ENCODE measurements at places on chromosomes 5 and 9.

DNA sequence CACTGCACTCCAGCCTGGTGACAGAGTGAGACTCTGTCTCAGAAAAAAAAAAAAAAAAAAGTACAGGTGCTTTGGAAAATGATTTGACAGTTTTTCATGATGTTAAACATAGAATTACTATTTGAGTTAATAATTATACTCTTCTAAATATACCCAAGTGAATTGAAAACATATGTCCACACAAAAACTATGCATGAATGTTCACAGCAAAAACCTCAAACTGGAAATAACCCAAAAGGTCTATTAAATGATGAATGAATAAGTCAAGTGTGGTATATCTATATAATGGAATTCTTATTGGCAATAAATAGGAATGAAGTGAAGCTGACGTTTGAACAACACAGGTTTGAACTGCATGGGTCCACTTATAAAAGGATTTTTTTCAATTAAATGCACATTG is 207.2 kb upstream of the DAB2 start:
- no peak for DNase-seq

GRCh38 chr5:105639511-105639910 is 2031.2 kb downstream of the EFNA5 start:
- DNase-seq = no peak

- DNase-seq = no peak
These were observed 421.0 kb upstream of the CHD1 start for GRCh38 chr5:99349787-99350186.

DNA sequence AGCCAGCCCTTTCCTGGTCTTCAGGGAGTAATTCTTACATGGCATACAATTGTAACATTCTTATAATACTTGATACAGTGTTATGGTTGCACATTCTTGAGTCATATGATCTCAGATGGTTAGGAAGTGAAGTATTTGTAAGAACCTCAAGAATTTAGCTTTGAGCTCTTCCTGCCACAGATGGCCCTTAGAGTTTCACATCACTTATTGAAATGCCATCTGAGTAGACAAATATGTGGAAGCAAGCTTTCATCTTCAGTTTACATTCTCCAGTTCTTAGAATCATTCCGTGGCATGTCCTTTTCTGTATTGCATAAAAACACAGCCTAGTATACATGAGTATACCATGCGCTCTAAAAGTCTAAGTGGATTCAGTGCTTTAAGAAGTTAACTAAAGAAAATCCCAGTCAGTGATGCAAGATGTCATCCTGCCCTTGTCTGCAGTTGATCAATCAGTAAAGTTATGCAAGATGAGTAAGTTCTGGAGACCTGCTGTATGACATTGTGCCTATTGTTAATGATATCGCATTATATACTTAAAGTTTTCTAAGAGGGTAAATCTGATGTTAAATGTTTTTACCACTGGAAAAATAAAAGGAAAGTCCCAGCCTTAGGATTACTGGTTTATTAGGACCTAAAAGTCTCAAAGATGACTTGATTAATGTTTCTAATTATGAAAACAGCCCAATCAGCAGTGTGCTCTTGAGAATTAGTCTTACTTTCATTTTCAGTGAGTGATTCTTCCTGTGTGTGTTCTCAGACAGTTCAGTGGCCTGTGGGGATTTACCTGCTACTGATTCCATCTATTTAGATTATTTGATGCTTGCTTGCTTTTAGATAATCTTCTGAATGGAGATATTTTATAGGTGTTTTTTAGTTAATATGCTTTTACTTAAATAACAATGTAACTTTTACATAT is 29.4 kb downstream of the RHOBTB3 start:
- DNase-seq = no peak

DNA sequence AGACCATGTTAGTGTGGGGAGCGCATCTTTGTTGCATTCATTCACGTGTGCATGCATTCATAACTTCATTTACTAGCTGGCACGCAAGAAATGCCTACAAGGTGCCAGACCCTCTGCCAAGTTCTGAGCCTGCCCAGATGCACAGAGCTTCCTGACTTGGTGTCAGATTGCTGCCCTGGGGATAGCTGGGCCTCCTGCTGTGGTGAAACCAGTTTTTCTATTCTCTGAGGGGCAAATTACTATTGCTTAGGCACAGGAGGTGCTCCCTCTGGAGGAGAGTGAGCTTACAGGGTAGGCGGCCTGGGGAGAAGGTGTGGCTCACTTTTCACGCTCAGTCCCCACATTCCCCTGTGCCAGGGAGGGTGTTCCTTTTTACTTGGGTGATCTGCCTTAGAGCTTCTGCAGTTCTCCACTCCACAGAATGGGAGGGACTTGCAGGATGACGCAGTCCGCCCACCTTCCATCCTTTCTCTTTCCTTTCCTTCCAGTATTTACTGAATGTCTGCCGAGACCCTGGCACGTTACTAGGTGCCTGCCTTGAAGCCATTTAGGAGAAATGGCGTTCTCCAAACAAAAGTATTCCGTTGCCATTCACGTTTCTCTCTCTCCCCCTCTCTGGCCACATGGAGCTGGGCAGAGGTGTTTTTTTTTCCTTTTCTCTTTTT is 27.9 kb upstream of the CTNNA1 start:
- DNase-seq = peak; percentile 64

GRCh38 chr5:143569213-143569701 is 165.8 kb upstream of the NR3C1 start:
- DNase-seq = no peak

- DNase-seq = peak; percentile 17
These were observed at the start of gene TLR4 for GRCh38 chr9:117704024-117704575. TLR4 (plus strand) TSS chr9:117704403; CDS start chr9:117704473, 70 bp downstream.

DNA sequence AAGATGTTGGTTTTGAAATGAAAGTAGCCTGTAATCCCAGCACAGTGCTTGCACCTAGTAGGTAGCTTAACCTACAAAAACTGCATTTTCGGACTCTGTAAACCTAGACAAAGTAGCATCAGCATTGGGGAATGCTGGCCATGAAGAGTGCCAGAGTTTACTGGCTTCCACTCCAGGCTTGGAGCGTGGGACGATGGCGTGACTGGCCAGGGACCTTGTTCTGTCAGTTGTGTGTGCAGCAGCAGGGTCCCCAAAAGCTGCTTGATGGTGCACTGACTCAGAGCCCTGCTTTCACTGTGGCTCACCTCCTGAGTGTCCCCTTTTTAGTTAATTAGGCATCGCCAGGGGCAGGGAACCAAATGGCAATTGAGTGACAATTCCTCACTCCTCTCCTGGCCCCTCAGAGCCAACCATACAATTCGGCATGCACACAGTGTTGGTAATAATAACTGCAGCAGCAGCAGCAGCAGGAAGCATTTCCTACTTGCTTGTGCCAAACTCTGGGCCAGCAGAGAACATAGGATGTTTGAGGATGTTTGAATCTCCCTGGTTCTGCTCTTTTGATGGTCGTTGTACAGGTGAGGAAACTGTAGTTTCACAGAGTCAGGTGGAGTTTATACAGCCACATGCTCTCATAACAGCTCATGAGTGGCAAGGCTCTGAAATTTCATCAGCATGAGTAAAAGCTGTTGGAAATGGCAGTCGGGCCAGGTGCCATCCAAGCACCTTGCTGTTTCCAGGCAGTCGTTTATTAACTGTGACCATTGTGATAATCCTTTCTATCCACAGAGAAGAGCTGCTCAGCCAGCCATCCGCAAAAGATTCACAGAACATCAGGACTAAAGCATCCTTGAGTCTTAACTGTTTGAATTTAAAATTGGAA is 4.2 kb downstream of the UBE2QL1 start:
- DNase-seq = no peak

GRCh38 chr5:112013660-112014059 is 256.7 kb upstream of the NREP start:
- DNase-seq = no peak

DNA sequence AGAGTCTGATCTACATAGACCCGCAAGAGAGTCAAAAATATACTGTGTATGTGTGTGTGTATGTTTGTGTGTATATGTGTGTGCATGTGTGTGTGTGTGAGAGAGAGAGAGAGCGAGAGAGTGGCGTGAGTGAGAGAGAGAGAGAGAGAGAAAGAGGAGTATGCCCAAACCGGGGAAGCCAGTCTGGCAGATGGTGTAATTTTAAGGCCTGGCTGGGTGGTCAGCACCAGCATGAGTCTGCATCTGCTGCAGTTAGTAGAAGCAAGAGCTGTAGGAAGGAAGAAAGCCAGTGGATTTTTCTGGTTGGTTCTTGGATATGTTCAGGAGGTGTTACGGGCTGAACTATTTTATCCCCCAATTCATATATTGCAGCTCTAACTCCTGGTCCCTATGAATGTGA is 75.2 kb downstream of the ACTBL2 start:
- no peak for DNase-seq

- no peak for DNase-seq
These were observed 1.1 kb downstream of the IPO11 start for GRCh38 chr5:62413711-62414110.

DNA sequence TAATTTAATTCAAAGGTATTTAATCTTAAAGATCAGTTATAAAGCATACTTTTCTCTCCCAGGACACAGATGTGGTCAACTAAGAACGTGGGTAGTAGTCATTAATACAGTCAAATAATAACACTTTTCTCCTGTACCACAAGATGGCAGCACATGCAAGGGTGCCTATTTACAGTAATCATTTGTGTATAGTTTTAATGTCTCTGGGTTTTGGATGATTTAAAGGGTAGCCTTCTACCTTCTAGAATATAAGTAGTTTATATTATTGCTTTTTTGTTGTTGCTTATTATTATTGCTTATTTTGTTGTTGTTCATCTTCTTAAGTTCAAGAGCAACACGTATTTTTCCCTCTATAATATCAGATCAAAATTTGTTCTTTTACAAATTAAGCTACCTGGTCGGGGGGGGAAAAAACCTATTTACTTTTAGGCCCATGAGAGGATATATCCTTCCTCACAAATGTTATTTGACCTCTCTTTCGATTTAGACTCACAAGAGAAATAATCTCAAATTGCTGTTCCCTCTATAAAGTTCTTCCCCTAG is 59.6 kb upstream of the SLC27A6 start:
- DNase-seq = peak; percentile 5

GRCh38 chr9:100575765-100576386 is 2.0 kb upstream of the CAVIN4 start:
- no peak for DNase-seq

- DNase-seq = no peak
These were observed 192.9 kb downstream of the CRB2 start for GRCh38 chr9:123548741-123549545.

DNA sequence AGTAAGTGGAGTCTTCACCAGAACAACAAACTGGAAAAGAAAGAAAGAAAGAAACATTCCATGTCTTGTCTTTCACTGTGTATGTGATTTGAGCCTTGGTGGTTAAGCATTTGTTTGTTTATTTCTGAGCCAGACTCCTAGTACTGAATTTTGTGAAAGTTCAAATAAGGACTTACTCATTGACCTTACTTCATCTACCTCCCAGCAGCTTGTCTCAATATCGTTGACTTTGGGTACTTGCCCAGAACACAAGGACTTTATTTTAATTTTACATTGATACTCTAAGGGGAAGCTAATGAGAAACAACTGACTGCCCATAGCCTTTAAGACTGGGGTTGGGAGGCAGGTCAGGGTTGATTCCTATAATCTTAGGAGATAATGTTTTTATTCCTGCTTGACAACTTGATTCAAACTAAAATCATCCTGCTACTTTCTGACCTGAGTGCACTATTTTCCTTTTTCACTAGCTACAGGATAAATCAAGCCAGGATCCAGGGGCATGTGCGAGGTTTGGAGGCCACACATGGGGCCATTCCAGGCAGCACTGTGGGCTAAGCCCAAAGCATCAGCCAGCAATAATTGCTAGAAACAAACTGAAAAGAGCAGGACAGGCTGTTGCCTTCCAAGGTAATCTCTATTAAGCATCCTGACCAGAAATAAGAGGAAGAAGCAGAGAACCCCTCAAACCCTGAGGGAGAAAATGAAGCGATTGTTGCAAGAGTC is 138.9 kb upstream of the RUSC2 start:
- DNase-seq = no peak

DNA sequence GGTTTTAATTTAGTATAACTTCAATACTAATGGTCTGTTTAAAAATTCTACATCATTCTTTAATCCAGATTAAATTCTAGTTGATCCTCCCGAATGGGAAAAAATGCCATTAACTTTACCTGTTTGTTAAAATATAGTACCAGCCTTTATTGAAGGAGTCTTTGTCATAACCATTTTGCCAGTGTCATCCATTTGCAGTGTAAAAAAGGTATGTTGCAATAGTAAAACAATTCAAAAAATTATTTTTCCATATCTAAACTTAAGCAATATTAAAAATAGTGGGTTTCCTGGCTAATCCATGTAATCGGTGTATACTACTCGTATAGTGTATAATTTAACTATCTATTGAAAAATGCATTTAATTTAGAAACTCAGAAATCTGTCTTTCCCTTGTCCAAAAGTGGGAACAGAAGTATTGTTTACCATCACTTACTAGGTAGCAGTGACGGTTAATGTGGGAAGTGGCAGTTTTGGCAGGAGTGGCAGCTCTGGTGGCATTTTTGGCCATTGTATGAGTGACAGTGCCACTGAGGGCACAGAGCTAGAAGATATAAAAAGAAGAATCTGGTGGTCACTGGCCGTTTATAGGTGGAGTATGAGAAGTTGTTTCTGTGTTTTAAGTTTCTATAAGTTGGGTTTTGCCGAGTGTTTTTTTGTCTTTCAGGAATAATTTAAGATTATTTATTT is 1.9 kb downstream of the AP3S1 start:
- DNase-seq = no peak

GRCh38 chr5:124102486-124102885 is 590.5 kb downstream of the CSNK1G3 start:
- no peak for DNase-seq

DNA sequence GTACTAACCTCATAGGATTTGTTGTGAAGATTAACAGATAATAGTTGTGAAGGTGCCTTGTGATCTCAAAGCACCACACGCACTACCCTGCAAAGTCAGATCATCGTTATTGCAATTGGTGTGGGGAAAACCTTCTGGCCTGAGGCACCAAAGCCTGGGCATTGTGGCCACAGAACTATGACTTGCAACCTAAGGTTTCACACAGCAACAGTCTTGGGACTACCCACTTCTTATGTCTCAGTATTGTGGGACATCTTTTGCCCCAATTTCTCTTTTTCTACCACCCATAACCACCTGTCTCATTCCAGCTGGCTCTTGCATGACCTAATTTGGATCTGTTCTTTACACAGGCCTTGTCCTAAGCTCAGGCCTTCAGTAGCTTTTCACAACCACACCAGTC is 247.8 kb upstream of the NR4A3 start:
- no peak for DNase-seq

DNA sequence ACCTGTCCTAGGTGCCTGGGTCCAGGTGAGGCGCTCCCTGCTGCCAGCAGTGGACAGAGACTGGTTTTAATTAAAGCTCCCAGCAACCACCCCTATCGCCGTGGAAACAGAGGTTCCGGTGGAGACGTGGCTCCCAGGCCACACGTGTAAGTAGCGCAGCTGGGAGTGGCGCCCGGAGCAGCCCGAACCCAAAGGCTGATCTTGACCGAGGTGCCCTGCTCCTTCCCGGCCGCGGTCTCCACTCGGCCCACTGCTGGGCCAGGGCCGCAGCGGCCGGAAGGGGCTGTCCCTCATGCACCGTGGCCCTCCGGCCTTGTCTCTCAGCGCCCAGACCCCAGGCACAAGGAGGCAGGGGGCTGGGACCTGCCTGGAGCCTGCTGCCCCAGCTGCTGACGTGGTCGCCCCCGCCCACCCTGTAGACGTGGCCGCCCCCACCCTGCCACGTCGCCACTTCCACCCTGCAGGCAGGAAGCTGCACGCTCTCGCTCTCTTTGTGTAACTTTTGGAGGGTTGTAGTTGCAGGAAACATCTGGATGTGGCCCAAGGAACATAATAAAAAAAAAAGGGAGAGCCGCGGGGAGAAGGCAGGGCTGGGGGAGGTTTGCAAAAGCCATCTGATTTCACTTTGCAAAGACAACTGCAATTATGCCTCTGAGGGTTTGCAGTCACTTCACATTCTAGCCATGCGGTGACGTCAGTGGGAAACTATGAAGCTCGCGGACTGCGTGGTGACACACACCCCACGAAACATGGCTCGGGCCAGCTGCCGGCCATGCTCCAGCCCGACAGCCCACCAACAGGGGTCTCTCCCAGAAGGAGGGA is 129.9 kb downstream of the RXRA start:
- no peak for DNase-seq

Measured in retina (tissue), 1 donor.